ENCODE measurements at places on chromosomes 2 and 18.
A peak's percentile ranks its signal among the peaks of the same experiment; 100 is the strongest.

- no peak for DNase-seq
Measured at GRCh38 chr2:180955101-180955500, 25.3 kb upstream of the UBE2E3 start.

GRCh38 chr2:113077921-113078320 is 10.2 kb downstream of the IL1F10 start:
- DNase-seq = peak; percentile 16

DNA sequence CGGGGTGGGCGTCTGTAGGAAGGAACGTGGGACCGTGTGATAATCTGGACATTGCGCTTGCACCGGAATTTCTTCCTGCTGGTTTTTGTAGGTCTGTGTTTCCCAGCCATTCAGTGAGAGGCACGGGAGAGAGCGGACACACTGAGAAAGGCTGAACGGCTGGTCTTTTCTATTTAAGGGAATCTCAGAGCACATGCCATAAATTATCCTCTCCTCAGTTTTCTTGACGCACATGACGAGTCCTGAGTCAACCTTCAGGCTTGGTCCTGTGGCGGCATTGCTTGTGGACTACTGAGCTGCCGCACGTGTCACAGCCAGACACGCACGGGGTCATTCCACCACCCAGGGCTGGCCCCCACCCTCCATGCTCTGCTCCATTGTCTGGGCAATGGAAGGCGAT is 519.3 kb upstream of the ID2 start:
- no peak for DNase-seq

DNA sequence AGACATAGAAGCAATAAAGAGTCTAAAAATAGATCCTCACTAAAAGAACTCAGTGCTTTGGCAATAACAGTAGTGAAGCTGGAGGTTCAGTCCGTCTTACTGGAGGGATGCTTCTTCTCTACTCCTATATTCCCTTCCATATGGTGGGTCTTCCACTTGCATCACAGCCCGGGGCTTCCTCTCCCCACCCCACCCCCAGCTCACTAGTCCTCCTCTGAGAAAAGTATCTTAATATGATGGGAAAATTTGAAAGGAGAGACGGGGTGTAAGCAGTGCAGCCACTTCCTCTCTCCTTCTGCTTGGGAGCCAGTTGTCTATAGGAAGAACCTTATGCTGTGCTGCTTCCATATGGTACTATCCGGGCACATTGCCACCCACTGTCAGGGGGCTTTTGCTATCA is 57.2 kb upstream of the SPOPL start:
- no peak for DNase-seq

Data from EL (cell line).